GM20000 (cell line): ENCODE measurements at places on chromosomes 5 and 9.

- DNase-seq: no peak
These were observed 4.1 kb downstream of the TRIM23 start for GRCh38 chr5:65620021-65620420.

- no peak for DNase-seq
These were observed 29.6 kb downstream of the CAPSL start for GRCh38 chr5:35908814-35909213.

DNA sequence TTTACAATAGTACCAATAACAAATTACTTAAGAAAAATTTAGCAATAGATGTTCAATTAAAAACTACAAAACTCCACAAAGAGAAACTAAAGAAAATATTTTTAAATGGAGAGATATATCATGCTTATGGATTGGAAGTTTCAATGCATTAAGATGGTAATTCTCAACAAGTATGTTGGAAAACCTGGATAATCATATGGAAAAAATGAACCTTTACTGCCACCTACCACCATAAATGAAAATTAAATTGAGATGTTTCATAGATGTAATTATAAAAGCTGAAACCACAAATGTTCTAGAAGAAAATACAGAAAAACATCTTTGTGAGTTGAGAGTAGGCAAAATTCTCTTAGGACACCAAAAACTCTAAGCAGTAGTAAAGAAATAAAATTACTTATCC is 121.7 kb downstream of the ANKRD18B start:
- no peak for DNase-seq

DNA sequence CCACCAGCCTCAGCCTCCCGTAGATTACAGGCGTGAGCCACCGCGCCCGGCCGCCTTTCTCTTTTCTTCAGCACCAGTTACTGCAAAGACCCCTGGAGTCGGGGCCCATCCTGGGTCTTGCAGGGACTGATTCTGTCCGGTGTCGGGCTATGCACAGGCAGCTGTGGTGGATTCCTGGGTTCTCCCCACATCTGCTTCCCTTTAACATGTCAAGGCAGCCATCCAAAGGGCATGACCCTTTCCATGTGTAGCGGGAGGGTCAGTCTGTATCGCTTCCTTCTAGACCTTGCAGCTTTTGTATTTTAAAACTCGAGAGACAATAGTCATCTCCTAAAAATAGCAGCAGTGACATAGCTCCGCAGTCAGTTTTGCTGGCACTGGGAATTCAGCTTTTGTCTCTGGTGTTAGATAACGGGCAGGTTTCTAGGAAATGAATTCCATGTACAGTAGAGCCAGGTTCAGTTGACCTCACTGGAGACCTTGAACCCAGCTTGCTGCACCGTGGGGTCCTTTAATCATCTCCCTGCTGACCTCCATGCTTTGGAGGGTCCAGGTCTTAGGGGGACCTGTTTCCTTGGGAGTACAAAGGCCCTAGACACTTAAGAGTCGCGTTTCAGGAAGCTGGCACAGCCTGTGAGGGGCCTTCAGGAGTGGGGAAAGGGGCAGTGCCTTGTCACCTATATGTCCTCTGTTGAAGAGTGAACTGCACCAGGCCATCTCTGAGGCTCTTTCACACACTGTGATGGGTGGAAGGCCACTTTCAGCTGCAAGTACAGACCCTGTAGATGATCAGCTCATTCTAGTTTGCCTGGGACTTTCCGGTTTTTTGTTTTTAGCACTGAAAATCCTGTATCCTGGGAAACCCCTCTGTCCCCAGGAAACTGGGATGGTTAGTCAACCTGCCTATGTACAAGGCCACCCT is 13.8 kb downstream of the ANKRD33B start:
- DNase-seq: no peak

DNA sequence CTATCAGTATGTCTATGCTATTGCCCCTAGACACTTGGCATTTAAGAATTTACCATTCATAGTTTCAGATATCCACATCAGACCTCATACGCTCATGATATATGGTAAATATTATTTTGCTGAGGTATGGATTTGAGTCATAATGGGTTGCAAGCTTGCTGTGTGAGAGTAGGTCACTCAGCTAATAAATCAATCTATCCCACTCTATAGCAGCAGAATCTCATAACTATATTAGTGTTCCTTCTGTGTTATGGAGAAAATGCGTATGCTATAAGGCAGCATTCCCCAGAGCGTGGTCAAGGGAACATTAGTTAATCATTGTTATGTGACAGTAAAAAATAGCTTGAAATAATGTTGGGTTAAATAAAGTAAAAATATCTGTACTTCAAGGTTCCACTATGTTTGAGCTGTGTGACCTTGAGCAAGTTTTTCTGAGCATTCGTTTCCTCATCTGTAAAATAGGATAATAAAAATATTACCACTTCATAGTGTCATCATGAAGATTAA is 7.7 kb downstream of the TRIM32 start:
- no peak for DNase-seq
